ENCODE measurements at places on chromosomes 13 and 19.

GRCh38 chr13:50244713-50245574, 229.7 kb downstream of the KCNRG start:
- no peak for DNase-seq

GRCh38 chr13:84029396-84029795, 147.1 kb upstream of the SLITRK1 start:
- no peak for DNase-seq

- DNase-seq: no peak
Measured at GRCh38 chr19:51122112-51122981, 2.4 kb upstream of the SIGLEC9 start.

DNA sequence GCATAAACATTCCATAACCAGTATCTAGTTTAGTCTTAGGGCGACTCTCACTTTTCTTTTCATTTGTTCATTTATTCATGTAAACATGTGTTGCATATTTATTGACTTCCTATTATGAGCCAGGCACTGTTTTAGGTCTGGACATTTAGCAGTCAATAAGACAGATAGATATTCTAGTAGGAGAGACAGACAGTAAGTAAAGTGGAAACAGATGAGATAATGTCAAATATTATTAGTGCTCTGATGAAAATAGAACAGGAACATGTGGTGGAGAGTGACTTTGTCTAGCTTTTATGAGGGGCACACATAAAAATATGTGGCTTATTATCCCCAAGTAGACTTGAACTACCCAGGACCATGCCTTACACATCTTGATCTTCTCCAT, 193.0 kb downstream of the NDFIP2 start:
- no peak for DNase-seq

DNA sequence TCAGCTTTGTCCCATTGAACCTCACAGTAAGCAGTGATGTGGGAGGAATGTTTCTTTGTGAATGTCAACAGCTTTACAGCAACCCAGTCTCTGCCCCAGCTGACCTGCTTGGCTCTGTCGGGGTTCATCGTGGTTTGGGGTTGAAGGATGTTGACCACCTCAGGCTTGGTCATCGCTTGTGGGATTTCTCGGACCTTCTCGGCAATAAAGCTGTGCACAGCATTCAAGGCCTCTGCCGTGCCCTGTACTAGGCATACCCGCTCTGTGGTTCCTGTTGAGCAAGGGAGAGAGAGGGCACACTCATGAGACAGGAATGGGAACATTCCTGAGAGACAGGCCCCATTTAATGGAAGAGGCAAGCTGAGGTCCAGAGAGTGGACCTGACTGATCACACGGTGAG, 20.0 kb downstream of the NOVA2 start:
- no peak for DNase-seq

DNA sequence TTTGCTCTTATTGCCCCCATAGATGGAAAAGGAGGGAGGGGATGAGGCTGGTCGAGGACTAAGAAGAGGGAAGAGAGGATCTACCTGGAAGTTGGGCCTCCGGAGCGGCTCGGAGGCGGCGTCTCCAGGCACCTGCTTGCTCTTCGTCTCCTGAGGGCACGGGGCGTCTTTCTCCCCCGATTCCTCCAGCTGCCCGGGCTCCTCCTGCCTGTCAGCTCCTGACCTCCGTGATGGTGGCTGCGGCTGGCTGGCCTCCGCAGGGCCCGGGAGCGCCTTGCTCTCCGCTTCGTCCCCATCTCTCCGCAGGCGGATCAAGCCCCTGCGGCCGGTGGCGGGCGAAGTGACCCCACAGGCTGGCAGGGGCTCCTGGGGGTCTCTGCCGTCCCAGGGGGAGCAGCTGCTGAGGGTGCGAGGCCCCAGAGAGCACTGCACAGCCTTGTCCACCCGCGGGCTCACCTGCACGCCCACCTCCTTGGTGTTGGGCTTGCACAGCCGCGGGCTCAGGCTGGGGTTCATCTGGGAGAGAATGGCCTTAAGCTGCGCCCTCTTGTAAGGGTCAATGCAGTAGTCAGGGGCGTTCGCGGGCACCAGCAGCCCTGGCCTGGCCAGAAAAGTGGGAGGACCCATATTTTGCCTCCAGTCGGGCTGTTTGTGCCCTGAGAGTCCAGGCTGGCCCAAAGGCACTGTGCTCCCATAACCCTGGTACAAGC, 3.8 kb downstream of the ZAR1L start:
- no peak for DNase-seq

- no peak for DNase-seq
Measured at GRCh38 chr13:113468472-113469201, 15.3 kb upstream of the ADPRHL1 start.

DNA sequence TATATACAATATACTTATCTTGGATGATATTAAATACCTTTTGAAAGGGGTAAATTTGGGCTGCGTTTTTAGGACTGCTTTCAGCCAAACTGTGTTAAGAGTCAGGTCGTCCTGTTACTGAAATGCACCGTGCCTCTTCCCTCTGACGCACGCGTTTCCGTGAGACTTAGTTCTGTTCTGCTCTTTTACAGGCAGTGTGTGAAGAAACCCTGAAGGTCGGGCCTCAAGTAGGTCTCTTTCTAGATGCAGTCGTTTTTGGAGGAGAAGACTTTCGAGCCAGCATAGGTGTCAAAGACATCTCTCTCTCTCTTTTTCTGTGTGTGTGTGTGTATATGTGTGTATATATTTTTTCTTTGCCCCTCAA, 107.0 kb downstream of the ZIC5 start:
- no peak for DNase-seq

DNA sequence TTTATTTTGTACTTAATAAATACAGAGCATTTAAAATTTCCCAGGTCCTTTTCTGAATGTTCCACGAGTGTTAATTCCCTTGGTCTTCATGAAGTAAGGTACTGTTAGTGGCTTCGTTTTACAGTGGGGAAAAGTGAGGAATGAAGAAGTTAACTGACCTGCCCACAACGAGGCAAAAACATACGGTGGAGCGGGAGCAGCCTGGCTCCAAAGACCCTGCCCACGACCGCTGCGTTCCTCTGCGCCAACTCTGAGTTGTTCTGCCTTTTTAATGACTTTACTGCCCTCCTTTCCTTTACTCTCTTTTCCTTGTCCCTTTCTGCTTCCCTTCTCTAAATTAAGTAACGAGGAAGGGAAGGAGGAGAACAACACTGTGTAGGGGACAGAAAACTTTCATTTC, 392.9 kb downstream of the PCDH9 start:
- DNase-seq: no peak

- DNase-seq: no peak
Measured at GRCh38 chr19:45564131-45564780, 20.3 kb downstream of the OPA3 start.

DNA sequence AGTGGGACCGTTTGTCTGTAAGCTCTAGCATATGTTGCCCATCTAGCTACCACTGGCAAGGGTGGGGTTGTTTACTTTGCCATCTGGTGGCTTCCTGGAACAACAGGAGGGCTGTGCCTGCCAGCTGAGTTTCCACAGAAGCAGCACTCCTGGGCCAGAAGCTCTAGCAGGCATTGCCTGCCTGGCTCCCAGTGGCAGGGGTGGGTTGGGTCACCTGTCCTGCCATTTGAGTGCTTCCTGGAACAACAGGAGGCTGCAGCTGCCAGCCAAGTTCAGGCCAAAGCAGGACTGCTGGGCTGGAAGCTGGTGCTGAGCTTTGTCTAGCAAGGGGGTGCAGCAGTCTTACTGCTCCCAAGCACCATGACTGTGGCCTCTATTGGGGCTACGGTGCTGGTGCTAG, 239.7 kb downstream of the MTUS2 start:
- DNase-seq: no peak

- DNase-seq: no peak
Measured at GRCh38 chr19:50839712-50840655, 6.6 kb upstream of the KLK15 start.

- no peak for DNase-seq
Measured at GRCh38 chr13:96075953-96076543, 13.9 kb upstream of the HS6ST3 start.

GRCh38 chr13:34247596-34247995, 429.6 kb downstream of the RFC3 start:
- no peak for DNase-seq

DNA sequence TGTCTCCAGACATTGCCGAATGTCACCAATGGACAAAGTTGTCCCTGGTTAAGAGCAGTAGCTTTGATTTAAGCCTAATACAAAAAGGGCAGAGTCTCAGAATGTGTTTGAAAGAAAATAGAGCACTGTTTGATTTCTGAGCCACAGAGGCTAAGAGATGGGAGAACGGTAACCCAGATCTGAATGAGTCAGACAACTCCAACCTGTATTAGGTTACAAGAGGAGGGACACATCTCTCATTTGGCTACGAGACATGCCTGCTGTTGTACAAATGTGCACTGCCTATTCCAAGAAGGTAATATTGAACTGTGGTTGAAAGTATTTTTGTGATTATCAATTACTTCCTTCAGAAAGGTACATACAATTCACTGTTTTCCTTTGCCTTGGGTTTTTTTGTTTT, 4.9 kb upstream of the HSPH1 start:
- no peak for DNase-seq

DNA sequence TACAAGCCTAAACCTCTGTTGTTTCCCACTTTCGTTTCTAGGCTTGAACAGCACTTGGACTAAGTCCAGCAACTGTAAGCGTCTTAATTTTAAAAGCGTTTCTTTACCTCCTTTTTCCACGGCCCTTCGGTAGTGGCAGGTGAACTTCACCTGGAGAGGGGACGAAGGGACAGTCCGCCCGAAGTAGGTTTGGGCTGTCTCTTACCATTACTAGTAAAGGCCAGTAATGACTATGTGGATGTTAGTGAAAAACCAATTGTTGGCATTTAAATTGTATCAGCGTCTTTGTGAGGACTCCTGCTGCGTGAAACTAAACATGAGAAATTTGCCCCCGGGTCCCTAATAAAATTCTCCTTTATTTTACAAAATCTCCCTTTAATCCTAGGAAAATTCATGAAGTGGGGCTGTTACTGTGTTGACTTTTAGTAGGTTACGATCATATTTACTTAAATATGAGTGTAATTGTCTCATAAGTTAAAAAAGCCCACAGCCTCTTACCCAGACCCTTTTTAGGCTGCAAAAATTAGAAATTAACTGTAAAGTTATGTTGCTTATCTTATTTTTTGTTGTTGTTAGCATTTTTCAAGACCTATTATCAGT, 983 bp downstream of the ITM2B start:
- DNase-seq: no peak

DNA sequence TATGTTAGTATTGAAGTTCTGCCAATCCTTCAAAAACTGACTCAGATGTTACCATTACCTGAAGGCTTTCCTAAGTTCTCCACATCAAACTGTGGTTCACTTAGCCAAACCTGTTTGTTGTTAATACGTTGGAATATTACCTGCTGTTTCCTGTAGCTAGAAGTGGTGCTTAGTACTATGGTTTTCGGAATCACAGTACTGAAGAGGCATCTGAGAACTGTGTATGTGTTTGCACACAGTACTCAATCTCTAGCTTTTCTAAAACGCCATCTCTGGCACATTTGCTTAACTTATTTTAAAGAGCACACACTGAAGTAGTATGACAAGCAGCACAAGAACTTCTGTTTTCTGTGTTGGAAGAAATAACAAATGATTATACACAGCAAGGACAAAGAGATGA, 248.2 kb downstream of the SHISA2 start:
- DNase-seq: no peak

- no peak for DNase-seq
Measured at GRCh38 chr13:87393358-87393757, 277.8 kb upstream of the SLITRK5 start.

- DNase-seq: peak; percentile 94
Measured at GRCh38 chr13:41061075-41061913, at the start of gene WBP4. Gene WBP4, plus strand, starts transcription at chr13:41061509. Its CDS starts 165 bp downstream, at chr13:41061674.

DNA sequence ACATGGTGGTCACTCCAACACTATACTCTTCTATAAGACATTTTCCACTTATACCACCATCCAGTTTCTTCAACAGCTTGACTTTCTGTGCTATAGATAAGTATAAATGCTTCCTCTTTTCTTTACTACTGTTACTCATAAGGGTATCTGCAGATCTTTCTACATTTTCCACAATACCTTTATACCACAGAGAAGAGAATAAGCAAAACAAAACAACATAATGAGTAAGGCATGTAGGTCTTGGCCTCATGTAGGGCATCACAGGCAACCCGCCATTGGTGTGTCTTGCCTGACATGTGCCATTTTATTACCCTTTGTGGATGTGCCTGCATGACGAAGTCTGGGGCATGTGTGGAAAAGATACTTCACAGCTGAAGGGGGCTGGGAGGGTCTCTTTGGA, 265.3 kb upstream of the STARD13 start:
- DNase-seq: no peak

DNA sequence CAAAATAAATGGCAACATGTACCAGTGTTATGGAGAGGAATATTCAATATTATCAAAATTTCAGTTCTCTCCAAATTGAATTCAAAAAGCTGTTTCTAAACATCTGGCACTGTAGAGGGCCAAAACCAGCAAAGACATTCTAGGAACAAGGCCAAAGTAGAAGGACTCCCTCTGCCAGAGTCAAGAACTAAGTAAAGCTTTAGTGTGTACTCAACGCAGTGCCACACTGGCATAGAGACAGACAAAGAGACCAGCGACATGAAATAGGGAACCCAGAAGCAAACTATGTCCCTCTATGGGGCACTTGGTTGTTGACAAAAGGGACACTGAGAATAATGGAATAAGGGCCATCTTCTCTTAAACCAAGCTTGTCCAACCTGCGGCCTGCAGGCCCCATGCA, 15.6 kb downstream of the SCGB2B2 start:
- no peak for DNase-seq

- DNase-seq: no peak
Measured at GRCh38 chr13:48720621-48721020, 66.9 kb downstream of the CYSLTR2 start.

DNA sequence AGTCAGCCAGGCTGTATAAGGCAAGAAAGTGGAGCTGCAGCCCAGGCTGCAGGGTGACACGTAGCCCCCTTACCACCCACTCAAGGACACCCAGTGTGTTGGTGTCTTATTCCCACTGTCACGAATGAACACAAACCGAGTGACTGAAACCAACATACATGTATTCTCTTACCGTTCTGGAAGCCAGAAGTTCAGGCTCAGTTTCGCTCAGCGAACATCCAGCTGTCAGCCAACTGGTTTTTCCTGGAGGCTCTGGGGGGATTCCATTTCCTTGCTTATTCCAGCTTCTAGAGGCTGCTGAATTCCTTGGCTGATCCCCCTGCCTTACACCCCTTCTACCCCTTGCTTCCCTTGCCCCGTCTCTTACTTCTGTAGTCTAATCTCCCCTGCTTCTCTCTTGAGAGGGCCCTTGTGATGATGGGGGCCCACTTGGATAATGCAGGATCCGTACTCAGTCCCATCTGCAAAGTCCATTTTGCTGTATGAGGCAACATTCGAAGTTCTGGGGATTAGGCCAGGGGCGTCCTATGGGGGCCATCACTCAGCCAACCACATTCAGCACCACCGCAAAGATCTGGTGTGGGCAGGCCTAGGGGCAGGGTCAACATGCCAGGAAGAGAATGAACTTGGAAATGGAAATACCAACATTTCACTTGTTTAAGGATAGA, 47.3 kb upstream of the MTIF3 start:
- no peak for DNase-seq

GRCh38 chr13:75770592-75771011, 134.5 kb downstream of the LMO7 start:
- no peak for DNase-seq

GRCh38 chr13:21435687-21436151, 23.4 kb downstream of the ZDHHC20 start:
- DNase-seq: no peak

- no peak for DNase-seq
Measured at GRCh38 chr19:7492142-7492541, 3.3 kb upstream of the PEX11G start.
